ENCODE measurements at places on chromosomes 5 and 9.

- no peak for DNase-seq
These were observed 236.2 kb downstream of the PRELID2 start for GRCh38 chr5:145598983-145599382.

- no peak for DNase-seq
These were observed 123.7 kb downstream of the INSYN2B start for GRCh38 chr5:169856571-169856970.

- no peak for DNase-seq
These were observed 82.3 kb downstream of the SLC1A3 start for GRCh38 chr5:36688722-36689121.

DNA sequence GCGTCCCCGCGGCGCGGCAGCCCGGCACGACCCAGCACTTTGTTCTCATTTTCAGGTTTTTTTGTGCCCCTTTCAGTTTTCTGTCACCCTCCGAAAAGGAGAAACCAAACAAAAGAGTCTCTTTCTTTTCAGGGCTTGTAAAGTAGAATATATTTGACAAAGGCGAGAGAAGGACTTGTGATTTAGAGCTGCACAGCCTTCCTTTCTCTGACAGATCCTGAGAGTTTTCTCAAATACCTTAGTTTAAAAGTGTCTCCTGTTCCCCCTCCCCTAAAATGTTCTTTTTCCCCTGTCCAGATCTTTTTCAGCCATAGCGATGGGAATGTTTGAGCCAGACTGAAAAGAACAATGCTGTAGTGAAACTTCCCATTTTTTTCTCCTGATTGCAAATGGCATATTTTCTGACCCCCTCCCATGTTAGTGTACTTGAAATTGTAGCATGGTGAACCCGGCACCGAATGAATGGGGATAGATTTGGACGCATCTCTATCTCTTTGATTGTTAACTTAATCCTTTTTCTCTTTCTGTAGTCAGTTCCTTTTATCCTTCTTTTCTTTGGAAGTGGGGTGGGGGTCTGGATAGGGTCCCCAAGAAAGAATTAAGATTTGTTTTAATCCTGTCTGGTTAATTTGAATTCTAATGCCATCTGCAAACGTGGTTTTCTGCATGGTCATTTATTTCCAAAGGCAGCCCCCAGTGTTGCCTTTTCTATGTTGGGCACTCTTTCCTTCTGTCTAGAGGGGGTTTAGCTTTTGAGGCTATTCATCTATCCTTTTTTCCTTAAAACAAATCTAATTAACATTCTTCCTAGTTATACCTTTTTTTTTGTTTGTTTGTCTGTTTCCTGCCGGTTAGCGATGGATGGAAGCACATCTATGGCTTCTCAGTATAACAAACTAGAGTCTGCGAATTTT is 2.2 kb downstream of the ZSWIM6 start:
- DNase-seq = no peak

DNA sequence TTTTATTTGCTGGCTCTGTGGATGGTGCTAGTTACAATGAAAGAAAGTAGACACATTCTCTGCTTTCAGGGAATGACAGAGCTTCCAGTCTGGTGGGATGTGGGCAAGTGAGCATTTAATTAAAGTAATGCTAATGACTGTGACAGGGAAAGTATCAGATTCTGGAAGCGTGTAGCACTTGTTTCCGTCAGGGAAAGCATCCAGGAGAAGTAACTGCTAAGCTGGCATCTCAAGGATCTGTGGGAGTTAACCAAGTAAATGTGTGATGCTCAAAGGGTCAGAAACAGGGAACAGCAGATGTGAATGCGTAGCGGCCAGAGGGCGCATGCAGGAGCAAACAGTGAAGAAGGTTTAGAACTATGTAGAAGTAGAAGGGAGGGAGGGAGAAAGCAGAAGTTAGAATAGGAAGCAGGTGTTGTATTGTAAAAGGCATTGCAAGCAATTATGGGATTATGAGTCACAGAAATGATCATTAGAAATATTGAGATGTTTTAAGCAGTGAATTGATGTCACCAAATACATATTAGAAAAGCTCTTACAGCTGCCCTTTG is 12.2 kb downstream of the KLHL9 start:
- DNase-seq = no peak

GRCh38 chr9:127833555-127833954 is 20.9 kb downstream of the ENG start:
- no peak for DNase-seq
